ENCODE measurements at places on chromosomes 7 and 10.

DNA sequence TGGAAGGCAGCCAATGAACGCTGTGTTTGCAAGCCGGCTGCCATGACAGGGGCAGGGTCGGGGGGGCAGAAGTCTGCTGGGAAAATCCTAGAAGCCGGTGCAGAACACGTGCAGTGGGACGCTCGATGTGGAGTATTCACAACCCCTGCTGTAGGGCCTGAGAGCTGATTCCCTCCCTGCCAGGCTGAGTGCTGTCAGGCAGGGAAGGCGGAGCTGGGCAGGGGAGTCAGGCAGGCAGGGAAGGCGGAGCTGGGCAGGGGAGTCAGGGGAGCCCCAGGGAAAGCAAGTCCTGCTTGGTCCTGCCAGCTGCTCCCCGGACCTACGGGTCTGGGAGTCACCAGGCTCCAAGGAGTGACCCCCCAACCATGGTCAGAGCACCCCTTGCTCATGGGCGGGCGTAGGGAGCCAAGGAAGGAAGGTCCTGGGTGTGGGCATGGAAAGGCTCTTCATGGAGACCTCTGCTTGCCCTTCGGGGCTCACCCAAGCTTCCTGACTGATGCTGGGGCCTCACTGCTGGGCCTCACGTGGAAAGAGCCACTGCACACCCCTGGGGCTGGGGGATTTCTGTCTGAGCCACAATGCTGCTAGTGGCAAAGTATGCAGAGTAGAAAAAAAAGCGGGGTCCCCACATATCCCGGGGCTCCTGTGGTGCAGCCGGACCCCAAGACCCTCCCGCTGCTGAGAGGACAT lies 4.2 kb downstream of the CNPY1 start:
- no peak for DNase-seq

GRCh38 chr10:7157091-7157490 lies 253.7 kb downstream of the SFMBT2 start:
- no peak for DNase-seq

DNA sequence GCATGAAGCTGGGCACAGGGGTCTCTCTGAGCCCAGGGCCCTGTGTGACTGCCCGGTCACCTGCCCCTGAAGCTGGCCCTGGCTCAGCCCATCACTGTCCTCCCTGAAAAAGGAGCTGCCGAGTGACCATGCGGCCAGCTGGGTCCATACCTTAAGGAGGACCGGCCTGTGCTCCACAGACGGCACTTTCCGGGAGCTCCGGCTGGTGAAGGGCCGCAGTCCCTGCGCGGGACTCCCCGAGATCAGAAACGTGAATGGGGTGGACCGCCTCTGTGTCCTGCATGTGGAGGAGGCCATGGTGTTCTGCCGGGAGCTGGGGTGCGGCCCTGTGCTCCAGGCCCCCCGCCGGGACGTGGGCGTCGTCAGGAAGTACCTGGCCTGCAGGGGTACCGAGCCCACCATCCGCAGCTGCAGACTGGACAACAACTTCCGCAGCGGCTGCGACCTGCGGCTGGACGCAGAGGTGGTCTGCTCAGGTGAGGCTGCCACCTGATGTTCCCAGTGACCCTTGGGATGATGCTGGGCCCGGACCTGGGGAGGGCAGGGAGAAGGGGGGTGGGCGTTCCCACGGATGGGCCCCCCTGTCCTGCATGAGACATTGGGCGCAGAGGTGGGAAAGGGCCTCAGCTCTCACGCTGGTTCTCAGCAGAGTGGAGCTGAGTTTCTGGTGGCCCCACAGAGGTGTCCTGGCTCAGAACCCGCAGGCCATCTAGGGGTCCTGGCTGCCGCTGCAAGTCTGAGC lies 3.5 kb downstream of the SCART1 start:
- no peak for DNase-seq

DNA sequence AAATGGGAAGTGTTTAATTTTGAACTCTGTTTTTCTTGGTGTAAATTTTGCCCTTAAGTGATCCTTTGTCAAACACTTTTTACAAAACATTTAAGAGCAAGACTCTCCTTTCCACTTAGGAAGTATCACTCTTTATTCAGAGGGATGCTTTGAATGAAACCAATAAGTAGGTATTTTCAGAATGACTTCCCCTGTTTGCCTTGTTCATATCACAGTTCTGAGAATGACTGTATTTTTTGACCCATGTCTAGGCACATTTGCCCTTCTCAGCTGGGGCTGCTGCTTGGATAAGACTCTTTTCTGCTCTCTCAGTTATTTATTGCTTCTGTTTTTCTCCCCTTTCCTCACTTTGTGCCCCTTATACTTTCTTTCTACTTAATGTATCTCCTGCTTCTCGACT lies 98.2 kb downstream of the CCNY start:
- no peak for DNase-seq

GRCh38 chr10:64101606-64102263 lies 580.5 kb downstream of the REEP3 start:
- no peak for DNase-seq

GRCh38 chr7:131959106-131959812 lies 402.8 kb upstream of the PODXL start:
- DNase-seq = no peak
